ENCODE measurements at places on chromosomes 6 and 20. TPM values are rescaled to one million over a fixed set of nuclear protein-coding genes. Genes with fewer than 3 reads are reported as not detected.

- no peak for DNase-seq
Observed at GRCh38 chr6:47096211-47096895, 54.2 kb upstream of the ADGRF1 start.

The RBCK1 gene
- total RNA-seq: 43.7 TPM

The CCN2 gene
- total RNA-seq: 12.5 TPM

DNA sequence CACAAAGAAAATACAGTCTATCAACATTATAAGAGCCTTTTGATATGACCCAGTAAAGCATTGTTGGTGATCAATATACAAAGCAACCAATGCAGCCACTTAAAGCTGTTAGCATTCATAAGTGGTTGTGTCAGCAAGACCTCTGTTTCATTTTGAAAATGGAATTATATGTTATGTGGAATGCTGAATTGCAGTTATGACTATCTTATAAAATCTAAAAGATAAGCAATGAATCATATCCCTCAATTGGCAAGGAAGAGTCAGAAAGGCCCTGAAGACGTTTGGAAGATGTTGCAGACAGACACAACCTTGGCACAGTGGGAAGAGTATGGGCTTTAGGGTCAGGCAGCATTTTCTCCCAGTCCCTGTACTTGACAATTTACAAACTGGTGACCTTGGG lies 93.8 kb upstream of the RNF217 start:
- no peak for DNase-seq

DNA sequence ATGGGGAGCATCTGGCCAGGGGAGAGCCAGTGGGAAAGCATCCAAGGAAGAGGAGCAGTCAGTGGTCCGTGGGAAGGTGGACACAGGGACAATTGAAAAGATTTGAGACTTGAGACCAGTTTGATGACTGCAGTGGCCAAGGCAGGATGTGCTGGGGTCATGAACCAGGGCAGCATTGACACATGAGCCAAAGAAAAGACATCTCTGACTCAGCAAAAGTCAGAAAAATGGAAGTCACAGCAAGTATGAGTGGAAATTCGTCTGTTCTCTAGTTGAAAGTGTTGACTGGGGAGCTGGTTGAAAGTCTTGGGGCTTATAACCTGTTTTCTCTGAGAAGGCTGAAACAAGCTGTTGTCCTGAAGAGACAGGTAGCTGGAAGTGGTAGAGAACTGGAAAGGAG lies 31.3 kb downstream of the RAB22A start:
- DNase-seq: no peak

DNA sequence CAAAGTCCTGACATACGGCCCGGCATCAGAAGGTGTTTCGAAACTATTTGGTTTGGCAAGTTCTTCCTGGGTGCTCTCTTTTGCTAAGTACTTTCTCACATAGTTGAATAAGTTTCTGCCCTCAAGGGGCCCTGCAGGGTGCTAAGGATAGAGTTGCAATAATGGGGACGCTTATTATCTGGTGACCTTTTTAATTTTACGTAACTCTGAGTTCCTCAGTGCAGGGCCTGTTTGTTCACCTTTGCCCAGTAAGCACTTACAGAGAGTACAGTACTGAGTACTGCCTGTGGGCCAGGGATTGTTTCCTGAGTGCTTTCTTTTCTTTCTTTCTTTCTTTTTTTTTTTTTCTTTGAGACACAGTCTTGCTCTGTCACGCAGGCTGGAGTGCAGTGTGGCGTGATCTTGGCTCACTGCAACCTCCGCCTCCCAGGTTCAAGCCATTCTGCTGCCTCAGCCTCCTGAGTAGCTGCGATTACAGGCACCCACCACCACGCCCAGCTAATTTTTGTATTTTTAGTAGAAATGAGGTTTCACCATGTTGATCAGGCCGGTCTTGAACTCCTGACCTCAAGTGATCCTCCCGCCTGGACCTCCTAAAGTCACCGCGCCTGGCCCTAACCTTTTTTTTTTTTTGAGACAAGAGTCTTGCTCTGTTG lies 4.5 kb upstream of the PXMP4 start:
- no peak for DNase-seq

DNA sequence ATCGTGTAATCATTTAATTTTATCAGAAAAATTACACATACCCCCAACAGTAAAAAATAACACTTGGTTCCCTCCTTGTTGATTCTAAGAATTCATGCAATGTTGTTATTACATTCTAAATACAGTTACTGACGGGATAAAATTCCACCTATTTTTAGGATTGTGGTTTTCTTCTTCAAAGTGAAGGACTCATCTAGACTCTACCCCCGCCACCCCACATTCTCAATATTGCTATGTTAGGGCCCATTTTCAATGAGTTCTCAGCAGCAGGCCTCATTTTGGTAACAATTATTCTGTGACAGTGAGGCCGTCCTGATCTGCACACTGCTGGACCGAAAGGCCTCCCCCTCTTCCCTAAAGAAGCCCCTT lies 43.5 kb downstream of the PREX1 start:
- no peak for DNase-seq

DNA sequence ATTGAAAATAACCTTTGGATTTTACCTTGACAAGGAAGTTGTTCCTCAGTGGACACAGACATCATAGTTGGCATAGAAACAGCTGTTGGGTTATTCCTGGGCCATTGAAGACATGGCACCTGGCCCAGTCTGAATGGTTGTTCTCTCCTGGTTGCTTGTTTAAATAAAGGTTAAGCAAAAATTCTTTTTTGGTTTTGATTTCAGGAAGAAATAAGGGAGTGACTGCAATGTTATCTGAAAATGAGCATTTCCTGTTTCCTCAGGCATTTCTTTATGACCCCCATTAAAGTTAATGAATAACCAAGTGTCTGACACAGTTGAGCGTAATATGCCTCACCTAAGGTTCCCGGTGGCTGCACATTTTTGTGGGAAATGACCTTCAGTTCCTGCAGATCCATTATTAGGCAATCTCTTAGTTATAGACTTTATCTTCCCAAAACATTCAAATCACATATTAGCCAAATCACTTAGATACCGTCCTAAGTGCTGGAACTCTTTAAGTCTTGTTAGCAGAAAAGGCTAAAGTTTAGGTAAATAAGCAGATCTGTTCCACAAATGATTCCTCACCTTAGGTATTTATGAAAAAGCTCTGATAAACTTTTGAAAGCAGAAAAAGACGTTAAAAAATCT lies 648.7 kb upstream of the FLRT3 start:
- no peak for DNase-seq

- DNase-seq: no peak
Observed at GRCh38 chr6:139732451-139732850, 358.0 kb upstream of the CITED2 start.

- DNase-seq: no peak
Observed at GRCh38 chr6:30725713-30726505, 5.8 kb downstream of the TUBB start.

The TRIM10 gene
- not detected for total RNA-seq

- DNase-seq: no peak
Observed at GRCh38 chr20:8246153-8246552, 114.1 kb downstream of the PLCB1 start.

The POM121L2 gene
- not detected for total RNA-seq

- DNase-seq: no peak
Observed at GRCh38 chr6:88722686-88723085, 240.7 kb downstream of the RNGTT start.

GRCh38 chr6:3228771-3229565 lies 1.5 kb upstream of the TUBB2B start:
- DNase-seq: no peak
